ENCODE measurements at places on chromosomes 16 and 17. TPM values are rescaled to one million over a fixed set of nuclear protein-coding genes. Genes with fewer than 3 reads are reported as not detected.

The KRT40 gene
- not detected for total RNA-seq

The ZG16B gene
- 0.41 TPM for total RNA-seq

The SNTB2 gene
- 47.7 TPM for total RNA-seq

DNA sequence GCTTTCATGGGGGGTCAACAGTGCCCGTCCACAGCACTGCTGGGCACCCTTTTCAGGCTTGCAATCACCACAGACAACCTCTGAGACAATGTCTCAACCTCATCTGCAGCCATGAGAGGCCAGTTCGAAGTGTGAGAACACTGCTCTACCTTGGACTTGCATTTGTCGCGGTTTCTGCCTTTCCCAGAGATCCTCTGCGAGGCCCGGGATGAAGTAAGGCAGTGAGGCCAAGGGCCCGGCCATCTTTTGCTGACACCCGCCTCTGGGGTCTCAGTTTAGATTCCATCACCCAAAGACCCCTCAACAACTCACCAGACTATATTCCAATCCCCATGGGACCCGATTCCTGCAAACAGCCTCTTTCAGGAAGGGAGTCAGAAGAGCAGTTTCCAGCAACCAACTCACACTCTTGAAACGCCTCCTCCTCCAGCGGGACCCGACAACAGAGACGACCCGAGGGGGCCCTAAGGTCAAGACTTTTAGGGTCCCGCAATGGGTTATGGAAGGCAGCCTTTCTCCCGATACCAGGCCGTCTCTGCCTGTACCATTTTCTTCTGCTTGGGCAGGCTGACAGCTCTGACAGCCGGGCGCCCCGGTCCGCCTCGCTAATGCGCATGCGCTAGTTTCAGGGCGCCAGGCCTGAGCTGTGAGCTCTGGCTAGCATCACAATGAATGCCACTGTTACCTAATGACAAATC is 576.0 kb downstream of the KCNJ18 start:
- no peak for DNase-seq
- no peak overlapping the region for H3K27ac ChIP-seq
- H3K4me1 ChIP-seq, result no peaks in the 10 kb centered on the region
- no peak overlapping the region for H3K4me3 ChIP-seq
- no peaks in the 10 kb centered on the region for H3K27me3 ChIP-seq
- H3K36me3 ChIP-seq, result no peaks in the 10 kb centered on the region

- H3K4me1 ChIP-seq, result no peaks in the 10 kb centered on the region
- H3K27ac ChIP-seq, result no peak overlapping the region
- H3K36me3 ChIP-seq, result no peaks in the 10 kb centered on the region
- H3K4me3 ChIP-seq, result no peak overlapping the region
- DNase-seq, result no peak
Observed at GRCh38 chr17:2647957-2648356, 54.5 kb downstream of the PAFAH1B1 start.

- H3K36me3 ChIP-seq, result no peaks in the 10 kb centered on the region
- DNase-seq, result peak; percentile 78
- peak overlapping the region; percentile 95 for H3K27ac ChIP-seq
- H3K4me1 ChIP-seq, result peaks cover 28% of the 10 kb centered on the region
- no peaks in the 10 kb centered on the region for H3K27me3 ChIP-seq
Observed at GRCh38 chr16:22192261-22193062, 13.6 kb upstream of the EEF2K start.

DNA sequence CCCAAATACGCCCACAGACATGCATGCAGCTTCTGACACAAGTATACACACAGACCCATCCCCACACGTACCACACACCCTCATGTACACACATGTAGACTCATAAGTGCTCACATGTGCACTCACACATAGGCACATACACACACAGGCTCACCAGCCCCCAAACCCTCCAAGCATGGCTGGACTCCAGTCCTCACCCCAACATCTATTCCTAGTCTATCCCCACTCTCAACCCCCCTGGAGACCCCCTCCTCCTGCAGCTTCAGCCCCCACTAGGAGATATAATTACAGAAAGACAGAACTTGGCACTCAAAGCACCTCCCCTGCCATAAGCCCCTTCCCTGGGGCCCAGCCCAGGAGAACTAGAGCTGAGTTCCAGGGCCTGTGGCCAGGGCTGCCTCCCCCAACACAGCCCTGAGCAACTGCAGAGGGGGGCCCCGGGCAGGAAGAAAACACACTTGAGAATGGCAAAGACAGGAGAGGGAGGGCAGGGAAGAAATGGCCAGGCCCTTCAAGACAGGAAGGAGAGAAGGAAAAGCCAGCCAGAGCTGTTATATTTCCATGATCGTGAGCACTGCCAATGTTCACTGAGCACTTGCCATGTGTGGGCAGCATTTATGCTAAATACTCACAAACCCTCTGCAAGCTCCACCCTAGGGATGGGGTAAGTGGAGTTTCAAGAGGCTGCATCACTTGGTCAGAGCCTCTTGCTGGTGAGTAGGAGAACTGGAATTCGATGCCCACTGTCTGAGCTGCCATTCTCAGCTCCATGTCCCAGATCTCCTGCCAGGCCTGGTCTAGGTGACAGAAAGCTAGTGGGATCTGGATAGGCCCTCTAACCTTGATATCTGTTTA is 224.5 kb downstream of the ZNF423 start:
- no peak overlapping the region for H3K4me3 ChIP-seq
- no peak for DNase-seq
- H3K4me1 ChIP-seq, result no peaks in the 10 kb centered on the region
- no peak overlapping the region for H3K27ac ChIP-seq
- no peaks in the 10 kb centered on the region for H3K36me3 ChIP-seq

Data from adrenal gland (tissue), 19 donors.